ENCODE measurements at places on chromosomes 3 and 15.

GRCh38 chr15:69317392-69317841, 18.7 kb downstream of the PAQR5 start:
- no peak for DNase-seq

GRCh38 chr3:43770426-43771103, 79.8 kb downstream of the ABHD5 start:
- DNase-seq, result peak; percentile 36

- no peak for DNase-seq
These were observed 4.9 kb downstream of the ZIC4 start for GRCh38 chr3:147401421-147401820.

DNA sequence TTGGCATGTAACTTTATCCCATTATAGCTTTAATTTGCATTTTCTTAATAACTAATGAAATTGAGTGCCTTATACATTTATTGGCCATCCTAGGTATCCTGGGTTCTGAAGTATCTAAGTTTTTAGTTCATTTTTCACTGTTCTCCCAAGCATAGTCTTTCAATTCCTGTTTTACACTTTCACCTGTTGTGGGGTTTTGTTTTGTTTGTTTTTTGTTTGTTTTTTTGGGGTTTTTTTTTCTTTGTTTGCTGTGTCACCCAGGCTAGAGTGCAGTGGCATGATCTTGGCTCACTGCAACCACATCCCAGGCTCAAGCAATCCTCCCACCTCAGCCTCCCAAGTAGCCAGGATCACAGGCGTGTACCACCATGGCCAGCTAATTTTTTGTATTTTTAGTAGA, 83.1 kb upstream of the GADL1 start:
- no peak for DNase-seq

GRCh38 chr15:61906961-61907752, 153.1 kb downstream of the VPS13C start:
- DNase-seq, result no peak

GRCh38 chr3:47542471-47543173, 29.1 kb upstream of the ELP6 start:
- peak; percentile 60 for DNase-seq

DNA sequence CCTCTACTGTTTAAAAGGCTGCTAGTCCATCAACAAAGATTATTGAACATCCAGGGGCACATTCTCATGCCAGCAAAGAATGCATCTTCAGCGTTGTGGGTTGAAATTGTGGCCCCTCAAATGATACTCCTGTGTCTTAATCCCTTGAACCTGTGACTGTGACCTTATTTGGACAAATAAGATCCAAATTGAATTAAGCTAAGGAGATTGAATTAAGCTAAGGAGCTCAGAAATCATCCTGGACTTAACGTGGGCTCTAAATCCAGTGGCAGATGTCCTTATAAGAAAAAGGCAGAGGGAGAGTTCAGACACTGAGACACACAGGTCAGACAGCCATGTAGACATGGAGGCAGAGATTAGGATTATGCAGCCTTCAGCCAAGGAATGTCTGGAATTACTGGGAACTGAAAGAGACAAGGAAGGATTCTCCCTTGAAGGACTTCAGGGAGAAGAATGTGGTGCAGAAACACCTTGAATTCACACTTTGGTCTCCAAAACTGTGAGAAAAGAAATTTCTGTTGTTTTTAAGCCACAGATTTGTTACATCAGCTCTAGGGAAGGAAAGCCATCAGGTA, 57.3 kb upstream of the SLC24A5 start:
- DNase-seq, result no peak

- peak; percentile 51 for DNase-seq
These were observed at the start of gene CCDC80 for GRCh38 chr3:112640930-112641801. Gene CCDC80 (minus strand): TSS chr3:112641143. CDS start chr3:112639905, 1,238 bp downstream.

- DNase-seq, result peak; percentile 77
These were observed 57.8 kb upstream of the RYK start for GRCh38 chr3:134308350-134308891.

GRCh38 chr3:331881-332280, 135.3 kb downstream of the CHL1 start:
- peak; percentile 27 for DNase-seq

DNA sequence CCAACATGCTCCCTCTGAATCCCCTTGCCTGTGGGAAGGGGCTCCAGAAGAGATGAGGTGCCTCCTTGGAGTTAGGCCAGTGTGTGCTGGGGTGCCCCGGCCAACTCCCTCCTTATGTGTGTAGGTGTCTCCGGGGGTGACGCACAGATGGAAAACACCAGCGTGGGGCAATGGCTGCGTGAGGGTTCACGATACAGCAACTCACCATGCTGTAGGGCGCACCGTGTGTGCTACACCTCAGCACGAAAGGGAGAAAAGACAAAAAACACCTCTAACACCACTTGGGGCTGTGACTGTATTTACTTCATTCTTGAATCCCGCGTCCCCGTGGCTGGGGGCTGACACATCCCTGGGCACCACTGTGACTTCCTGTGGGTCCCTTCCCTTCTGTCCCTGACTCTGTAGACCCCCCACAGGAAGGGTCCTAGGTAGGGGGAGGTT, 1.6 kb upstream of the CALML4 start:
- no peak for DNase-seq

- no peak for DNase-seq
These were observed 16.1 kb upstream of the LYSMD4 start for GRCh38 chr15:99749386-99749785.
